Adipocyte (in vitro differentiated cells): ENCODE measurements at places on chromosomes 1 and 21.

- no peak for DNase-seq
Observed at GRCh38 chr1:20233866-20234265, 47.5 kb upstream of the PLA2G2C start.

DNA sequence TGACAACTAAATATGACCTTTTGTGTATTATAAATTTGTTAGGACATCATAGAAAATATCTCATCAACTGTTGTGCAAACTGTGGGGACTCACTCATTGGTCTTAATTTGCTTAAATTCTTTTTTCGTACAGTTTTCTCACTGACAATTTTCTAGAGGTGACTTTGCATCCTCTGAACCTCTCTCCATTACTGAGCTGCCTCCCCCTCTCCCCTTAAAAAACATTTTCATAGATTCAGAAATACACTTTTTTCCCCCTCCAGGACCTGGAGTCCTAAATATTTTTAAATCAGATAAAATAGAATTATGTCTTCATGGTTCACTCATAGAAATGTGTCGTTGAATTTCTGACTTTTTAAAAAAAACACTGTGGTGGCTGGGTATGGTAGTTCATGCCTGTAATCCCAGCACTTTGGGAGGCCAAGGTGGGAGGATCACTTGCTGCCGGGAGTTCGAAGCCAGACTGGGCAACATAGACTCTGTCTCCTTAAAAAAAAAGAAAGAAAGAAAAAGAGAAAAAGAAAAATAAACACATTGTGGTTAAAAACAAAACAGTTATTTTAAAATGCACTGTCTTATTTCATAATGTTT, 1.5 kb downstream of the CNST start:
- no peak for DNase-seq

- no peak for DNase-seq
Observed at GRCh38 chr1:208223136-208223535, 21.0 kb downstream of the PLXNA2 start.

DNA sequence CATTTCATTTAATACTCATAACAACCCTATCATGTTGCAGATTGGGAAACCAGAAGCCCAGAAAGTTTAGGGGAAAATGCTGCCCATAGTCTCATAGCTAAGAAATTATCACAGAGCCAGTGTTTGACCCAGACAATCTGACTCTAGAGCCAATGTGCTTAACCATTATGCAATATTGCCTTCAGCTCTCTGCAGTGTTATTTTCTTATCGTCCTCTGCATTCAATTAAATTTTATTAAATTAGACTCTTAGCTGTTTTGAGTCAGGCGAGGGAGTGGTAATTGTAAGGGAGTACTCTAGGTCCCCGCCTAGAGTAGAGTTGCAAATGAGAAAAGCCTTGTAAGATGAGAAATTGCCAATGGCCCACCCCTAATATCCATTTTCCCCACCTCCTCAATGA, 191.1 kb downstream of the TTLL7 start:
- DNase-seq, result peak; percentile 86

DNA sequence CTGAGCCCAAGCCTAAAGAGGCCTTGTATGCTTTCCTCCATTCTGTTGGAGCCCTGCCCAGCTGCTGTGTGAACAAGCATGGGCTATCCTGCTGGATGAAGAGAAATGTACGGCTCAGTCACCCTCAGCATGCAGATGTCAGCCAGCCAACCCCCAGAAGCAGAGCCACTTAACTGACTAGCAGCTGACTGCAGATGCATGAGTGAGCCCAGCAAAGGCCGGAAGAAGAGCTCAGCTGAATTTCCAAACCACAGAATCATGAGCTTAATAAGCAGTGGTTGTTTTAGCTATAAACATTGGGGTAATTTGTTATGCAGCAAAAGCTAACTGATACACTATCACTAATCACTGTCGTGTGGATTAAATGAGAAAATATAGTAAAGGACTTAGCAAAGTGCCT, 39.0 kb downstream of the FOXO6 start:
- no peak for DNase-seq

DNA sequence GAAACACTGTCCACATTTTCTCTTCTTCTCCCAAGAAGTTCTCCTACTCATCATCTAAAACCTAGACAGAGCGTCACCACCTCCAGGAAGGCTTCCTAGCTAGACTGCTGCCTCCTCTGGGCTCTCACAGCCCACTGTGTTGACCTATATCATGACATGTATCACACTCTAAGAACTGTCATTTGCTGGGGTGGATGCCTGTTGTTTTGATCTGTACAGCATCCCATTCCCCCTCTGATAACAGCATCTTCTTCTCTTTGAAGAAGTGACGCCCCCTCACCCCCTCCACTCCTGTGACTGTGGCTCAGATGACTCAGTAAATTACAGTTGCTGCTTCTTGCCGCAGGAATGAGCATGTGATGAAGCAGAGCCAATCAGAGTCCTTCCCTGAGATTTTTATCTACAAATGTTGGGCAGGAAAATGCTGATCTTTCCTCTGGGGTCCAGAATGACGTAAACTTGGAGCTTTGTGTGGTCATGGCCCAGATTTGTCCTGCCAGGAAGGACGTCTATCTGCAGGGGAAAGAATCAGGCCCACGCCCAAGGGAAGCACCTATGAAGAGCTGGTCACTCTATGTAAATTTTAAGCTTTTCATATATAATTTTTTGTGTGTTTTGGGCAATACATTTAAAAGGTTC, 28.0 kb upstream of the FOXO6 start:
- no peak for DNase-seq

- no peak for DNase-seq
Observed at GRCh38 chr1:210303391-210303790, 25.3 kb upstream of the HHAT start.

- DNase-seq, result no peak
Observed at GRCh38 chr1:226222686-226223085, 778 bp upstream of the MIXL1 start.
